ENCODE measurements at places on chromosomes 11 and 22.

DNA sequence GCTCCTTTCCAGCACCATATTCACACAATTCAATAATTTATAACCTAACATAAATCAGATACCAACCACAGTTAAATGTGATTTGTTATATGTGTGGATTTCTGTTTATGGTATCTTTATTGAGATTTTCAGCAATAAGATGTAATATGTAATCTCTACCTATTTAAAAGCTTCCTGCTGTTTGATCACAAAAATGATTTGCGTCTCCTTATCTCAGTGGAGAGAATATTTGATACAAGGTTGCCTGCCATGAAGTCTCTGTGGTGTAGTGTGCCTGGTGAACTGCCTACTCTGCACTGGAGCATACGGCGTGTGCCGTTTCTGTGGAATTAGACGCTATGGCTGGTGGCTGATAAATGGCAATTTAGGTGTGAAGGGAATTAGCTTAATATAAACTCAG is 741.1 kb downstream of the NELL1 start:
- DNase-seq, result no peak

DNA sequence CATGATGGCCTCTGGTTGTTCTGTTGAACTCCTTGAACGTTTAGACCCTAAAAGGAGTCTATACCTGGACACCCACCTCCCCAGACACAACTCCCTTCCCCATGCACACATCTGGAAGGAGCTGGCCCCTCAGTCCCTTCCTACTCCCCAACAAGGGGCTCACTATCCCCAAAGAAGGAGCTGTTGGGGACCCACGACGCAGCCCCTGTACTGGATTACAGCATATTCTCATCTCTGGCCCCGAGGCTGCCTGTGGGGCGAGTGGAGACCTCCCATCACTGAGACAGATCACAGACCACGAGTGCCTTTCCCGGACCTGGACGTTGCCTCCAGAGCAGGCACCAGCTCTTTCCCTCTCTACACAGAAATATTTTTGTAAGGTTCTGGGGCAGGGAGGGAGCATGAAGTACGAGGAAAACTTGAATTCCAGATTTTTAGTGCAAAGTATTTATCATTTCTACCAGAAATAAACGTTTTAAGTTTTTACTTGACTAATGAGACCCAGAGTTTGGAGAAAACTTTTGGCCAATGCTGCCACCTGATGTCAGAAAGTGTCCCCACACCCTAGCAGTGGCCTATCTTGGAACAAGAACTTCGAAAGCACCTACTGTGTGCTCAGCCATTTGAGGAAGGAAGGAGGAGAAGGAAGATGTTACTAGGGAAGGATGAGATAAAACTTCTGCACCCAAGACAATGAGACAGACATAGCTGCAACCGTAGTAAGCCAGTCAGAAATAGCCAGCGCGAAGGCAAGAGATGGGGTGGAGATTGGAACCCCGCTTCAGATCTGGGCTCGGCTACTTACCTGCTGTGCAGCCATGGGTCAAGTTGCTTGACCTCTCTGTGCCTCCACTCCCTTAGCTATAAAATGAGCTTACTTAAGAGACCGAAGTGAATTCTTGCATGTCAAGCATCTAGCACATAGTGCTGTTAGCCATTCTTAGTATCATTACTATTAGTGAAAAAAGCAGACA is 10.2 kb upstream of the POU2F3 start:
- DNase-seq, result peak; percentile 66

GRCh38 chr11:32550207-32550606 is 33.4 kb upstream of the EIF3M start:
- no peak for DNase-seq

GRCh38 chr22:30876915-30877553 is 91.5 kb downstream of the MORC2 start:
- DNase-seq, result peak; percentile 21

DNA sequence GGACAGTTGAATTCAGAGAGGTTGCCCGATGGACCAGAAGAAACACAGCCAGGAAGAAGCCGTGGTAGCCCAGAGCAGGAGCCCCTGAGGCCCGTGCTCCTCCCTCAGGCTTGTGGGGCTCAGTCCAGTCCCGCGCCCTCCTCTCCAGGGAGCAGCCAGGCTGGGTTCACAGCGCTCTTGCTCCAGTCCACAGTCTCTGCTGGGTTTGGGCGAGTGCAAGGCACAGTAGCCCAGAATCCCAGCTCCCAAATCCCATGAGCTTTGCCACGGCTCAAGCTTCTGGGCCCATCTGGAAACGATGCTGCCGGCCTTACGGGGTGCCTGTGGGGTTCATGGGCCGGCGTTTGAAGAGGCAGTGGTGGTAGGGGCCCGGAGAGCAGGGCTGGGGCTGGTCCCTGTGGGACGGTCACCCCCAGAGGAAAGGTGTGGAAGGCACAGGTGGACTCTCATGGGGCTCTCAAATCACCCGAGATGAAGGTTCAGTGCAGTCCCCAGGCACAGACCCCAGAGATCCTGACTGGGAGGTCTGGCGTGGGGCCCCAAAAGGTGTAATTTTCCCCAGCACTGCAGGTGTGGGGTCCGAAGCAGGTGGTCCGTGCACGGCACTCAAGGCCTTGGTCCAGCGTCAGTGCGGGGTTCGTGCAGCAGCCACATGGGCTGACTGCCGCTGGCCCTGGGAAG is 30.6 kb upstream of the ATXN10 start:
- no peak for DNase-seq

DNA sequence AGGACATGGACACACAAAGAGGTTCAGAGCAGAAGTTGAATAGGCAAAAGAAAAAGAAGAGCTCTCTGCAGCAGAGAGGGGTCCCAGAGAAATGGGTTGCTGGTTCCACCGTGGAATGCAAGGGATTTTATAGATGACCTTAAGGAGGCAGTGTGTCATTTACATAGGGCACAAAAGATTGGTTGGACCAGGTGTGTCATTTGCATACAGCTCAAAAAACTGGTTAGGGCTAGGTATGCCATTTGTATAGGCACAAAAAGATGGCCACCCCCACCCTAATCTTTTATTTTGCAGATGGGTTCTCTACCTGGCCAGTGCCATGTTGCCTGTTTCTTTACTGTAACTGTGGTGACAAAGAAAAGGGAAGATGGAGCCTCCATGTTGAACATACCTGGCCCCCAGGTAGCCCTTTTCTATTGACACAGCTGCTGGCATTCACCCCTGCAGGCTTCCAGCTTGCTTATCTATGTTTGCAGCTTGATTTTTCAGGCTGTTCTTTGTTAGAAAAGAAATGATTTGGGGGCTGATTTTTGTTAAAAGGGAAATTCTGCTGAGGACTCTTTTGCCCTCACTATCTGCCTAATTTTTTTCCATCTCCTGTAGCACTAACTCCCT is 3.1 kb upstream of the CAVIN3 start:
- DNase-seq, result no peak

DNA sequence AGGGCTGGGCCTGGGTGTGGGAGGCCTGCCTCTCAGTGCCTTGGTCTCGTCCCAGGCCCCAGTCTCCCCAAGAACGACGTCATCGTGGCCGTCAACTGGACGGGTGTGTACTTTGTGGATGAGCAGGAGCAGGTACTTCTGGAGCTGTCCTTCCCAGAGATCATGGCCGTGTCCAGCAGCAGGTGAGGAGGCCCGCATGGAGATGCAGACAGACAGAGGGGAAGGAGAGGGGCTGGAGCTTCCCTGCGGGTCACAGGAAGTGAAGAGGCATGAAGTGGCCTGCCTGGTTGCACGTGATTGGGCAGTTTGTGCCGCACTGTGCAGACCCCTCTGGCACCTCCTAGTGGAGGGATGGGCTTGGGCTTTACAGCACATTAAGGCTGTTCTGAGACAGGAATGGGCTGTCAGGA is 70.4 kb downstream of the MYO7A start:
- DNase-seq, result no peak

DNA sequence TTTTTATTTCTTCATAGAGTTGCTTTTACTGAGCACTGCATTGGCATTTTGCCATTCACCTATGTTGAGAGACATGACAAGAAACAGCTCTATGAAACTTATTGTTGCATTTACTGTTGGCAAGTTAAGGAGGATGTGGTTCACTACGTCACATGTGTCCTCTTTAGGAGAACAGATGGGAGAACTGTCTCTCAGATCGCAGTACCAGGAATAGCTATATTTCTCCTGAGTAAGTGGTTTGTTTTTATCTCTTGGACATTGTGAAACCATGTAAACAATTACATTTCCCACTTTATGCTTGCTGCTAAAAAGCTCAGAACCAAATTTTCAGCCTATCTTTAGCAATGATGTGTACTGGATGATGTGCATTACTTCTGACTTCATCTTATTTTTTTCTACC is 34.8 kb upstream of the PSMA1 start:
- no peak for DNase-seq
